Stimulated activated CD8-positive, alpha-beta memory T cell treated with anti-CD3 and anti-CD28 coated beads, Interleukin-7, amount 100 ng/mL, for 24 hours (primary cell): ENCODE measurements at places on chromosomes 1 and 21.

GRCh38 chr1:154863315-154864174 is 6.5 kb downstream of the KCNN3 start:
- no peak for DNase-seq

GRCh38 chr21:42101246-42101645 is 30.1 kb downstream of the UMODL1 start:
- DNase-seq = no peak

DNA sequence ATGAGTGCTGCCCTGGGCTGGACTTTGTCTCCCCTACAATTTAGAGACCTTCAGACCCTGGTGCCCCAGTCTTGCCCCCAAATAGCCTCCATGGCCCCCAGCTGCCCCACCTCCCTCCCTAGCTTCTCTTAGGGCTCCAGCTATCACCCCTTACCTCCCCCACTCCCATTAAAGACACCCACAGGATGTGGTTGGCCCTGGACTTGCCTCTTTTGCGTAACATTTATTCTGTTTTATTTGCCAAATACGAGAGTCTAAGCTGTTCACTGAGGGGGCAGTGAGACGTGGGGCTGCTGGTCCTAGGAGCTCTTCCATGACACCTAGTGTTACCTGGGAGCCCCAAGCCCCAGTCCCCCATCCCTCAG is 4.5 kb downstream of the ZC3H12A start:
- DNase-seq = no peak

DNA sequence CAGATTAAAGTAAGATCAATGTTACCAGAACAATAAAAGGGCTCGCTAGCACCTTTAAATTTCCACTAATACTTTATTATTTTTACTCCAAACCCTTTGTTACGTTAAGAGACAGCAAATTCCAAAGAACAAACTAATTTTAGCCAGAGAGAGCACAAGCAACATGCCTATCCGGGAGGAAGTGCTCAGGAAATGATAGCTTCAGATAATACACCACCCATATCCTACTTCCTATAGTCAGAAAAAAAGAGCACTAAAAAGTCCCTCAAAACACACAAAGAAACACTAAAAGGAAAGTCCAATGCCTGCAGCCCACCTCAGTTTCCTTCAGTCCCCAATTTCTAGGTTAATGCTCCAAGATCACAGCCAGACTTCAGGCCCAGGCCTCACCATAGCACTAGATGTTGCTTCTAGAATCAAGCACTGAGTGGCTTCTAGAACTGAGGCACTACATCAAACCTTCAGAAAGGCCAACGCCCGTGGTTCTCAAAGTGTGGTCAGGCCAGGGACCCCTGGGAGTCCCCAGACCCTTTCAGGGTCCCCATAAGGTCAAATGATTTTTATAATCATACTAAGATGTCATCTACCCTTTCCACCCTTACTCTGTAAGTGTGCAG is 142.6 kb downstream of the PSMG1 start:
- DNase-seq = no peak

GRCh38 chr1:161497961-161498360 is 7.3 kb upstream of the FCGR2A start:
- no peak for DNase-seq

- DNase-seq = no peak
Measured at GRCh38 chr1:153866045-153866850, 56.5 kb downstream of the GATAD2B start.

GRCh38 chr1:209956116-209956515 is 18.1 kb downstream of the SYT14 start:
- DNase-seq = no peak

GRCh38 chr1:108803548-108803947 is 53.3 kb downstream of the AKNAD1 start:
- no peak for DNase-seq

GRCh38 chr1:9626201-9626608 is 25.3 kb upstream of the PIK3CD start:
- DNase-seq = no peak

- no peak for DNase-seq
Measured at GRCh38 chr1:41734201-41734970, 184.3 kb downstream of the HIVEP3 start.

GRCh38 chr1:110602466-110602865 is 3.7 kb downstream of the KCNA2 start:
- DNase-seq = no peak

- DNase-seq = no peak
Measured at GRCh38 chr1:168235548-168235885, 9.7 kb downstream of the SFT2D2 start.

DNA sequence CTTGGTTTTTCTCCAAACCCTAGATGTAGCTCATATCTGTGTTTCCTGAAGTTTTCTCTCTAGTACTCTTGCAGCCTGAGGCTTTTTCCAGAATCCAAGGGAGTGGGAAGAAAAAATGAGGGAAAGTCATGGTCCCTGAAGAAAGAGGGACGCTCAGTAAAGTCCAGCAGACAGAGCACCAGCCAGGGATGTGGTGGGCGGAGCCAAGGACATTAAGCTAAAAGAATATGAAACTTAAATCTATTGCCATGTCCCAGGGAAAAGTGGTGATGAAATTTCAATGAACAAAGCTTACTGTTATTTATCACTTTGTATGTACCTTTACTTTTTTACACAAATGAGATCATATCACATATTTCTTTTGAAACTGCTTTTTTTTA is 430.2 kb downstream of the USP25 start:
- DNase-seq = no peak

DNA sequence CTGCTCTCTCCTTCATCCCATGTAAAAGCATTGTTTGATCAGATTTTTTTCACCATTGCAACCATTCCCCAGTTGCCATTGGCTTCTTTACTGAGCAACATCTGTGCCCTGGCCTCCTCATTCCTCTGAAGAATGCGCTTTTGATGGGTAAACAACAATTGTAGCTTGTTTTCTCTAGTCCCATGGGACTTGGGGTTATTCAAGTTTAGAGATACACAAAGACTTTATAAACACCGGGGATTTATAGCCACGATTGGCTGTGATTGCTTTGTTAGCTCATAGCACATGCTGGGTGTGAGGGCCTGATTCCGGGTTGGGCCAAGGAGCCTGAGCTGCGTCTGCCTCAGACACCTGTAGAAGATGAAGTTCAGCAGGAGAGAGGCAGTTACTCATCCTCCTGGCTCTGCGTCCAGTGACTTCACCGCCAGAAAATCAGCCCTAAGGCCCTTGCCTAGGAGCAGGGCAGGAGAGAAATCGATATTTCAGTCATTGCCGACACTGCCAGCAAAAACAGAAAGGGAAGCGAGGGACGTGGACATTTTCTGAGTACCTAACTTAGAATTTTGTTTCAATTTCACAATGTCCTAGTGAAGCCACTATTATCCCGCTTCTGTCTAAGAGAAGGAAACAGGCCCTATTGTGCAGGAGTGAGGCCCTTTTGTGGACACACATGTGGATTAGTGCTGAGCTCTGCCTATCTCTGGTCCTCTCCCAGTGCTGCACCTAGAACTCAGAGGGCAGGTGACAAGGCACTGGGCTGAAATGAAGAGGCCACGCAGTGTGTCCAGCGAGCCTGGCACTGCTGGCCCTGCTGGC is 159.8 kb upstream of the USP24 start:
- no peak for DNase-seq

- no peak for DNase-seq
Measured at GRCh38 chr1:200588698-200589097, 31.9 kb downstream of the KIF14 start.

- no peak for DNase-seq
Measured at GRCh38 chr21:45939521-45940045, 42.0 kb upstream of the COL6A1 start.

- DNase-seq = no peak
Measured at GRCh38 chr21:15098908-15099307, 34.1 kb upstream of the NRIP1 start.

- DNase-seq = no peak
Measured at GRCh38 chr1:79193211-79194079, 186.9 kb upstream of the ADGRL4 start.

DNA sequence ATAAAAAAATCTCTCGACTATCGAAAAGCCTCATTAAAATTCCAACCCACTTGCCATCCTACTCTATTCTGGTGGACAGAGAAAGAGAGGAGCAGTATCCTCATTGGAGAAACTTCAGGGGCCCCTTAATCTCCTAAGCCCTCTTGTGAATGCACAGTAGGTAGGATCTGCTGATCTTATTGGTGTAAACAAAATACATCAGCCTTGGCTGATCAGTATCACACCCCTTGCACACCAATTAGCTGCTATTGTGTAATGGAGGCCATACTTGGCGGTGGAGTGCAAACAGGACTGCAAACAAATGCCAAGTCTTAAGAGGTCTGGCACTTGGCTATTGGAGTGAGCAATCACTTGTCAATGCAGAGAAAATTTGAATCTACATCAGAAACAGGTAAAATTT is 15.7 kb downstream of the VCAM1 start:
- DNase-seq = no peak

- no peak for DNase-seq
Measured at GRCh38 chr1:193265716-193266115, 79.3 kb upstream of the B3GALT2 start.

GRCh38 chr1:77514921-77515776 is 167.3 kb downstream of the ZZZ3 start:
- no peak for DNase-seq

DNA sequence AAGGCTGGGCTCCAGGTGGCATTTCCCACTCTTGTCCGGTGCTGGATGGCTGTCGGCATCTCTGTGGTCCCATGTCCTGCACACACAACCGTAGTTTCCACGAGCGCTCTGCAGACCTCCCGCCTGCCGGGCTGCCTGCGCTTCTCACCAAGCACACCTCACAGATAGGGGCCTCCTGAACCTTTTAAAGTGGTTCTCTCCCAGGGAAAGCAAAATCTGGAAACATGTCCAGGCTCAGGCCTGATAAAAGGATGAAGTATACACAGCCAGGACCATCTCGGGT is 46.2 kb downstream of the CAPN9 start:
- DNase-seq = no peak

DNA sequence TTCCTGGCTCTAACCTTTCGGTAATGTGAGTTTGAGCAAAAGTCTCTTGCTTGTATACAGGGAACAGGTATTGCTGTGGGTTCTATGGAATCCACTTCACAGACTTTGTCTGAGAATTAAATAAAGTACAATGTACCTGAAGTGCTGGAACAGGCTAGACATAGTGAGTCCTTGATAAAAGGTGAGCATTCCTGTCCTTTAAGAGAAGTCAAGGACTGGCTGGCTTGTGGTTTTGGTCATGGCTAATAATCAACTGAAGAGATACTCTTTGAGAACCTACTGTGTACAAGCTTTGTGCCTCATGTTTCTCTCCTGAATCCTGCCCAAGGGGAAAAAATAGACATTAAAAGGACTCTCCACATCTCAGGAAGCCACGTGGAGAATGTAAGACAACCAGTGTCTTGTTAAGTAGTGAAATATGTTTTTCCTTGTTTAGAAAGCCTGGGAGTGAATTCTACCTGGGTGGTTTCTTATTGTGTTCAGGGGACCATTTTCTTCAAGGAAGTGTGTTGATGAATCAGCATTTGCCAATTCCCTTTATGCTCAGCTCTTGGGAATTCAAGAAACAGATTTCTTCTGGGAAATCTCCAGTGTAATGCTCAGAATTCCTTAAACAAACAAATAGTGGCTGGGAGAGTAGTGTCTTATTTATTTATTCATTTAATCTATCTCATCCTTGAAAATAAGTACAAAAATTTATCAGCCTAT is 55.2 kb upstream of the PLD5 start:
- DNase-seq = no peak

DNA sequence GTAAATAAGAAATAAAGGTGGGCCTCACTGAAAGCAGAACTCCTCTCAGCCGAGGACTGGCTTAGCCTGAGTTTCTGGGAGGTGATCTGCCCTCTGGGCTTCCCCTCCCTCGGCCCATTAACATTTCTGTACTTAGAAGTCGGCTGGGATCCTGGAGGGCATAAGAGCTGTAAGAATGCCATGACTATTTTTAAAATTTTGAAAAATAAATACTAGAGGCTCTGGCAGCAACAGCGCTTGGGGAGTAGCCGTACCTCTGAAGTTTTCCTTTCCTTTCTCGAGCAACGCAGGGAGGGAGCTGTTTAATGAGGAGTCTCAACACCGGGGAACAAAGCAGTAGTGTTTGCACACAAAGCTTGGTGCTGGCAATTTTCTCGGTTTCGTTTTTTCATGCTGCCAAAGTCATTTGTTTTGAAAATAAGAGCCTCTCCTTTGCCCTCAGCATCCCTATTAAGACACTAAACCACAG is 498.7 kb downstream of the SMYD3 start:
- DNase-seq = no peak

GRCh38 chr1:107294686-107295085 is 153.8 kb downstream of the NTNG1 start:
- DNase-seq = no peak

GRCh38 chr1:150622303-150622975 is 7.0 kb downstream of the ENSA start:
- no peak for DNase-seq

DNA sequence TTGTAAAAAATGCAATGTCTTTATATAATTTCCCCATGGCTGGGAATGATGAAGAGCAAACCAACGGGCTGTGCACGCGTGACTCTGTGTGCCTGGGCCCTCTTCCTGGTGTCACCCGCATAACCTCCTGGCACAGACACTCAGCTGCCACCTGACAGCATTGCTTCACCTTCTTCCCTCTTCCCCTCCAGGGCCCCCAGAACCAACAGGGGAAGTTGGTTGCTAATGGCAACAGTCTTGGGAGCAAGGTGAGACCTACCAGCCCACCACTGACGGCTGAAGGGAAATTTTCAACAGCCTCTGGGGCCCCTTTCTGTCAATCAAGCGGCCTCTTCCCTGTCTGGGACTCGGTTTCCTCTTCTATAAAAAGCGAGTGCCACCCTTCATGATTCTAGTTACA is 33.2 kb downstream of the SSBP3 start:
- no peak for DNase-seq

DNA sequence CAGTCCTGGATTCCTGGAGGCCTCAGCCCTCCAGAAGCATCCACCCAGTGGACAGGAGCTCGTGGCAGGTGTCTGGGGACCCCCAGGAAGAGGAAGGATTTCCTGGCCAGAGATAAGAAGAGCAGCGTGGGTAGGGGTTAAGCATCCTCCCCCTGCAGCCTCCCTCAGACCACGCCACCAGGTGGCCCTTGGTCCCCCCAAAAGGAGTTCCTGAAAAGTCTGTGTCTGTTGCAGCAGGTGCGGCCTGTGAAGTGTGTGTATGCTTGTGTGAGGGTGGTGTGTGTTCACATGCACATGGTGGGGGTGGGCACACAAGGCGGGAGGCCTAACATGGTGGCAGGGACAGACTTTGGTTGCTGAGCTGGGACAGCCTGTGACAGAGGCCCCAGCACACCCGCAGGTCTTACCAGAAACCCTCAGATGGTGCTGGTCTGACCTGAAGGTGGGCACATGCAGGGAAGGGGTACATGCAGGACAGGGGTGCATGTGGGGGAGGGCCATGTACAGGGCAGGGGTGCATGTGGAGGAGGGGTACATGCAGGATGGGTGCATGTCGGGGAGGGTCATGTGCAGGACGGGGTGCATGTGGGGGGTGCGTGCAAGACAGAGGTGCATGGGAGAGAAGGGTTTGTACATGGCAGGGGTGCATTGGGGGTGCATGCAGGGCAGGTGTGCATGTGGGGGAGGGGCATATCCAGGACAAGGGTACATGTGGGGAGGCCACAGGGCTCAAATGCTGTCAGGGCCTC is 18.2 kb upstream of the RUNX3 start:
- DNase-seq = no peak
